Astrocyte (in vitro differentiated cells and primary cell): ENCODE measurements at places on chromosomes 3 and 15. TPM values are rescaled to one million over a fixed set of nuclear protein-coding genes. Genes with fewer than 3 reads are reported as not detected.

Gene CFAP91
- 0.16 TPM in 1 of 2 replicates, not detected in the other for total RNA-seq

GRCh38 chr15:22265970-22266369 lies 185.6 kb downstream of the OR4M2 start:
- no peak overlapping the region for H3K4me3 ChIP-seq
- no peaks in the 10 kb centered on the region for H3K36me3 ChIP-seq
- H3K4me1 ChIP-seq, result no peaks in the 10 kb centered on the region
- no peaks in the 10 kb centered on the region for H3K27me3 ChIP-seq
- H3K27ac ChIP-seq, result no peak overlapping the region

DNA sequence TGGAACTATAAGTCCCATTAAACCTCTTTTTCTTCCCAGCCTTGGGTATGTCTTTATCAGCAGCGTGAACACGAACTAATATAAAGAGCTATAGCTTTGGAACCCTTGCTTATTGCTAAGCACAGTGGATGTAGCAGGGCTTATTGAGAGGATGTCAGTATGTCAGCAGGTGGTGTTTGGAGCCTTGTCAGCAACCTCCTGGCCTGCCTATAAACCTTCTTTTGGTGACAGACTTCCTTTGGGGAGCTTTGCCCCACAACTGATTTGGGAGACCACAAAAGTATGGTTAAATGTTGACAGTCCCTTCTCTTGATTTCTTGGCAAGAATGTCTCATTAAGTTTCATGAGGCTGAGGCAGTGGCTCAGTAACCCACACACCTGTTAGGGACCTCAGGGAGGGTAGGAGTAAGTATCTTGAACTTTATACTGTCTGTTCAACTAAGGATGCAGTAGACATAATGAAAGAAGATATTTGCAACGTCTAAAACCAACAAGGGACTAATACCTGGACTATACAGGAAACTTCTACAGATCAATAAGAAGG lies 14.8 kb downstream of the CCNDBP1 start:
- DNase-seq, result no peak
- no peak overlapping the region for H3K27ac ChIP-seq
- H3K4me1 ChIP-seq, result no peaks in the 10 kb centered on the region
- H3K36me3 ChIP-seq, result no peaks in the 10 kb centered on the region

DNA sequence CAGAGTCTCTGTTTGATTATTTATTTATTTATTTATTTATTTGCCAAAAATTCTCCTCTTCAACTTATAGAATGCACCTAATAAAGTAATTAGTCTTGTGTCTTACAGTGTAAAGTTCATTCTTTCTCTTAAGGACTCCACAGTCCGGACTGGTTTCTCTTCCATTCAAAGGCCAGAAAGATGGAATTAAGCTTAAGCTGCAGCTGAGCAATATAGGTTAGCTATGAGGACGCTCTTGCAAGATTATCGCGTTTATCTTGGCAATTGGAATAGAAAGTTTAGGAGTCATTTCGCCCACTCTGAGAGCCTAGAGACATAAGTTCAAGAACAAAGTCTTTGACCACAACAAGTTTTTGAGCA lies 15.0 kb downstream of the TAGLN3 start:
- H3K4me1 ChIP-seq, result peaks cover 3% of the 10 kb centered on the region
- no peak for DNase-seq
- H3K4me3 ChIP-seq, result no peak overlapping the region
- H3K27me3 ChIP-seq, result no peaks in the 10 kb centered on the region
- peaks cover 10% of the 10 kb centered on the region for H3K36me3 ChIP-seq

- peaks cover 28% of the 10 kb centered on the region for H3K36me3 ChIP-seq
- peak; percentile 19 for DNase-seq
- no peaks in the 10 kb centered on the region for H3K27me3 ChIP-seq
- no peak overlapping the region for H3K4me3 ChIP-seq
- no peak overlapping the region for H3K27ac ChIP-seq
Observed at GRCh38 chr3:128804017-128804810, 75.2 kb upstream of the ACAD9 start.

- H3K4me1 ChIP-seq, result peaks cover 6% of the 10 kb centered on the region
- no peaks in the 10 kb centered on the region for H3K36me3 ChIP-seq
- no peaks in the 10 kb centered on the region for H3K27me3 ChIP-seq
- no peak for DNase-seq
- no peak overlapping the region for H3K4me3 ChIP-seq
Observed at GRCh38 chr3:142866841-142867631, 21.8 kb downstream of the PCOLCE2 start.

DNA sequence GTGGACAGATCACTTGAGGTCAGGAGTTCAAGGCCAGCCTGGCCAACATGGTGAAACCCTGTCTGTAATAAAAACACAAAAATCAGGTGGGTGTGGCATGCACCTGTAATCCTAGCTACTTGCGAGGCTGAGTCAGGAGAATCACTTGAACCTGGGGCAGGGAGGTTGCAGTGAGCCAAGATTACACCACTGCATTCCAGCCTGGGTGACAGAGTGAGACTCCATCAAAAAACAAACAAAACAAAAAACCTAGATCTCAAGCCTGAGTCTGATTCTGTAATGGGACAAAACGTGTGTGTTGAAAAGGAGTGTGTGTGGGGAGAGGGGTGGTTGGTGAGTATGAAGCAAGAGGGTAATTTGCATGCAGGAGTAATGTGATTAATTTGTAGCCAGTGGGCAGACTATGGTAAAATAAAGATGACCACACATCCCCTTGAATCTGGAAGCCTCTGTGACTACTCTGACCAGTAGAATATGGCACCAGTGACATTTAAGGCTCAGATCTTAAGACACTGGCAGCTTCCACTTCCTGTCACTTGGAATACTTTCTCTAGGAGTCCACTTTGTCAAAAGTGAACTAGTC lies 18.4 kb upstream of the OPA1 start:
- H3K4me3 ChIP-seq, result no peak overlapping the region
- DNase-seq, result no peak
- no peak overlapping the region for H3K27ac ChIP-seq
- no peaks in the 10 kb centered on the region for H3K36me3 ChIP-seq
- no peaks in the 10 kb centered on the region for H3K27me3 ChIP-seq
